ENCODE measurements at places on chromosomes 12 and 14. TPM values are rescaled to one million over a fixed set of nuclear protein-coding genes. Genes with fewer than 3 reads are reported as not detected.

Gene OASL
- total RNA-seq = 11.1 TPM

Gene ADAM21
- 0.17 TPM for total RNA-seq

Gene TUBA1C
- total RNA-seq = 224 TPM

Gene CELA1
- not detected for total RNA-seq

Gene KCNMB4
- total RNA-seq = 8.7 TPM

Gene ACRBP
- 1.6 TPM for total RNA-seq

Gene PLA2G1B
- 33.9 TPM for total RNA-seq

Gene HAL
- 2.3 TPM for total RNA-seq

Gene CHD8
- 79.6 TPM for total RNA-seq

Gene ANKS1B
- 10.3 TPM for total RNA-seq

Gene GPR65
- 3.8 TPM for total RNA-seq

Gene PTPRR
- 0.98 TPM for total RNA-seq

Gene C14orf132
- total RNA-seq = 21.7 TPM

Gene LMNTD1
- total RNA-seq = 14.9 TPM

Gene STXBP6
- 42.5 TPM for total RNA-seq

Gene CNOT2
- 46.6 TPM for total RNA-seq

Gene TEAD4
- 7.1 TPM for total RNA-seq

Gene OTOGL
- total RNA-seq = 0.15 TPM

Gene DCN
- total RNA-seq = 1,047 TPM

Gene KCNC2
- not detected for total RNA-seq

Gene DTX3
- total RNA-seq = 26.6 TPM

Gene TC2N
- 64.5 TPM for total RNA-seq

Gene NTF3
- 1.1 TPM for total RNA-seq

Gene TMEM132C
- 1.1 TPM for total RNA-seq

Gene C3AR1
- total RNA-seq = 42.2 TPM

Gene HHIPL1
- 4.0 TPM for total RNA-seq

Gene TMEM121
- 3.0 TPM for total RNA-seq

Gene ABCB9
- 7.5 TPM for total RNA-seq

Gene BCL11B
- total RNA-seq = 2.3 TPM

Gene CCDC38
- total RNA-seq = not detected

Gene ASIC1
- 2.0 TPM for total RNA-seq

Gene DAO
- not detected for total RNA-seq

Gene MMP19
- 53.9 TPM for total RNA-seq

Gene MYH7
- total RNA-seq = not detected

Gene C2CD5
- 81.2 TPM for total RNA-seq

Gene TMPRSS12
- not detected for total RNA-seq

Gene IFI27L1
- 23.0 TPM for total RNA-seq

Gene KRT81
- 0.20 TPM for total RNA-seq

Gene SLCO1B1
- not detected for total RNA-seq

Gene DTX1
- 4.9 TPM for total RNA-seq

Gene OVCH1
- not detected for total RNA-seq

Gene TAS2R9
- not detected for total RNA-seq

Gene SERPINA3
- 408 TPM for total RNA-seq

Gene LTBR
- total RNA-seq = 52.6 TPM

Gene POTEG
- not detected for total RNA-seq

Gene SERPINA5
- total RNA-seq = 4.3 TPM

Gene SOAT2
- total RNA-seq = 0.21 TPM

Gene GUCY2C
- not detected for total RNA-seq

Gene MYF5
- not detected for total RNA-seq
